ENCODE measurements at places on chromosomes 4 and X.

- DNase-seq: no peak
Measured at GRCh38 chrX:37425370-37425769, 76.2 kb downstream of the PRRG1 start.

DNA sequence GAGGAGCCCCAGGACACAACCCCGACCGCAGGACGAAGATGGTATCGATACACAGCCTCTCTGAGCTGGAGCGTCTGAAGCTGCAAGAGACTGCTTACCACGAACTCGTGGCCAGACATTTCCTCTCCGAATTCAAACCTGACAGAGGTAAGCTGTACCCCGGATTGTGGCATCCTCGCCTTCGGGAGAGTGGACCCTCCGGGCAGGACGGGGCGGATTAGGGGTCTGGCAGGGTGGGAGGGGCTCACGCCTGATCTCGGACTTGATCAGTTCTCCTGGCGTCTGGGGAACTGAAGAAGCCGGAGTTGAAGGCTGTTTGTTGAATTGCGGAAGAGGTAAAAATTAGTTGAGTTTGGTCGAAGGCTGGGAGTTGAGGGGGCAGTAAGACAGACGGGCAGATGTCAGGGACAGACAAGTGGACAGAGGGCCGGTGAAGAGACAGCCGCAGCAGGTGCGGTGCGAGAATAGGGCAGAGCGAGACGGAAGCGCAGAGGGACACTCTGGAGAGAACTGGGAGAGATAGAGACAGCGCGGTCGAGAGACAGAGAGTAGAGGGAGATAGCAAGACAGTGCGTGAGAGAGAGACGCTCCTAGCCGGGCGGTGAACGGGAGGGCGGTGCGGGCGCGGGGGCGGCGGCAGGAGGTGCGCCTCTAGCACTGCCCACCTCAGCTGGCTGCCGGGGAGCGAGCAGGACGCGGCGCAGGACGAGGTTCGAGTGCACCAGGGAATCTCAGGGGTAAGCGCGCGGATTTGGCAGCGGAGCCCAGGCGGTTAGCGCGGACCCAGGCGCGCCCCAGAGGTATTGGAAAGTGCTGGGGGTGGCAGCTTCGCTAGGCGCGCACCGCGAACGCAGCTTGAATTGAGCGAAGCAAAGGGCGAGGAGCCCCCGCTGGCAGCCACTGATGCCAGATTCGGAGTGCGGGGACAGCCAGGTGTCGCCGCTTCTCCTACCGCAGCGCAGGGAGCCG is 23.9 kb downstream of the ARHGAP36 start:
- no peak for DNase-seq

GRCh38 chrX:81875800-81876199 is 673.9 kb downstream of the SH3BGRL start:
- no peak for DNase-seq

DNA sequence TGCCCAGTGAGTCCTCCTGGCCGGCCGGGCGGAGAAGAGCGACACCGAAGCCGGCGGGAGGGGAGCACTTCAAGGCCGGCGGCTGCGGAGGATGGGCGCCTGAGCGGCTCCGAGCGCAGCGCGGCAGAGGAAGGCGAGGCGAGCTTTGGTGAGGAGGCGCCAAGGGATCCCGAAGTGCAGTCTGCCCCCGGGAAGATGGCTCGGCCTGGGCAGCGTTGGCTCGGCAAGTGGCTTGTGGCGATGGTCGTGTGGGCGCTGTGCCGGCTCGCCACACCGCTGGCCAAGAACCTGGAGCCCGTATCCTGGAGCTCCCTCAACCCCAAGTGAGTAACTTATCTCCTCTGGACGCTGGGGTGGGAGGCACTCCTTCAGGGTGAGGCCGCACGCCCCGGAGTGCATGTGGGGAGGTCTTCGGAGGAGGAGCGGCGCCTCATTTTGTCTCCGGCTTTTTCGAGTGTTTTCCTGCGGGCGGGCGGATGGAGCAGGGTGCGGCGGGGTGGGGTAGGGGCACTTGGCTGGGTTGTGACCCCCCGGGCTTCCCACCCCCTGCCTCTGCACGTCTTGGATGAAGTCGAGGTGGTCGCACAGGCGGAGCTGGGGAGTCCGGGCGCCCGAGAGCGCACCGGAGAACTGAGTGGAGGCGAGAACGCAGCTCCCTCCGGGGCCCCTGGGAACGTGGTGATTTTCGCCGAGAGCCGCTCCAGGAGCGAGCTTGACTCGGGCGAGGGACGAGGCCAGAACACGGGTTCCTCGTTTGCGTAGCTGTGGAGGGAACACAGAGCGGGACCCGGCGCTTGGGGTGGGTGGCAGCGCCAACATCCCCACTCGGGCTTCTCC is 979 bp downstream of the EFNB1 start:
- DNase-seq: peak; percentile 4

DNA sequence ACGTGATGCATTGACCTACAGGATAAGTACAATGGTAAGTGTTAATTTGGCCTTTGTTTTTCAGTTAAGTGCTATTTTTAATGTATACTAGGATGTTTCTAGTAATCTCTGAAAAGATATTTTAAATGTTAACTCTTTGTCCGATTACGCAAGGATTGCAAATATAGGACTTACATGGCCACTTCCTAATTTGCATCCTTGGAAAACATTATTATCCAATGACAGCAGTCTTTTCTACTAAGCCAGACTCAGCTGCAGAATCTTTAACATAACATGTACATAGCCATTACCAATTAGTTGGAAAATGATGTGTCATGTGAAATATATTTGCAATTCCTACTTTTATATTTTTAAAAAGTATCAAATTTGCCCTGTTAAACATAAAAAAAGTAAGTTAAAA is 124.7 kb downstream of the MID1 start:
- DNase-seq: no peak

GRCh38 chr4:88452912-88453311 is 4.0 kb upstream of the HERC5 start:
- DNase-seq: no peak

GRCh38 chrX:133544115-133544514 is 128.8 kb upstream of the GPC4 start:
- no peak for DNase-seq

- no peak for DNase-seq
Measured at GRCh38 chr4:126604268-126604867, 1028.4 kb upstream of the INTU start.

DNA sequence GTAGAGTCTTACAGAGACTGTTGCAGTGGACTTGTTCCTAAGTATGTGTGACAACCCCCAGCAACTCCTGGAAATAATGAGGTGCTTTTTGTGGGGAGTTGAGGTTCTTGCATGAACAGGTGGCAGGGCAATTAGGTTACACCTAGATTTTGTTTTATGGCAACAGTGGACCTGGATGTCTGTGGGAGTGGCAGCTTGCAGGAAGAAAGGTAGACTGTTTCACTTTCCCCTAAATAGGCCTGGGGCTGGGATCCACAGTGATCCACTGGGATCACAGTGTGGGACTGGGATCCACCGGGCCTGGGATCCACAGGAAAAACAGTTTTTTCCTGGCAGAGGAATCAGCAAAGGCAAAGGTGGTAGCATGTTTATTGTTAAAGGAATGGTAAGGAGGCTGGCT is 18.3 kb upstream of the USP9X start:
- DNase-seq: no peak

GRCh38 chrX:65757943-65758342 is 90.5 kb downstream of the MSN start:
- no peak for DNase-seq

GRCh38 chrX:11427453-11428071 is 134.3 kb downstream of the AMELX start:
- DNase-seq: no peak

- peak; percentile 24 for DNase-seq
Measured at GRCh38 chrX:40006106-40007017, 91.4 kb downstream of the BCOR start.

DNA sequence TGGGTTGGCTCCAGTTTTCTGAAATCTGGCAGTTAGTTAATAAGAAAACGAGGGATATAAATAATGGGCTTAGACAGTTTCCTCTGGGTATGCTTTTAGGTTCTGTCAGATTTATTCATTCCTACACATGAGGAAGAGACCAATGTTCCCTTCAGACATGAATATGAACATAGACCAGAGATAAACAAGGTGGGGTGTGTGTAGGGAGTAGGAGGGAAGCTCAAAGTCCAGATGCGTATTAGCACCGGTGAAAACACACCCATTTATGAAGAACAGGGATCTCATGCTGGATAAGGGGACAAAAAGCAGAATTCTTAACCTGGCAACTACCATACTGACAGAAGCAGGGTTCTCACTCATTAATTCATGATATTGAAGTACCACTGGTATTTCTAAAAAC is 223.0 kb downstream of the SOWAHB start:
- DNase-seq: no peak

- DNase-seq: no peak
Measured at GRCh38 chr4:2356123-2357069, 62.0 kb downstream of the ZFYVE28 start.

GRCh38 chrX:25020905-25021449 is 5.2 kb upstream of the ARX start:
- peak; percentile 15 for DNase-seq

GRCh38 chr4:156113138-156113765 is 159.6 kb upstream of the CTSO start:
- no peak for DNase-seq

GRCh38 chr4:5357870-5358269 is 306.6 kb downstream of the STK32B start:
- no peak for DNase-seq

DNA sequence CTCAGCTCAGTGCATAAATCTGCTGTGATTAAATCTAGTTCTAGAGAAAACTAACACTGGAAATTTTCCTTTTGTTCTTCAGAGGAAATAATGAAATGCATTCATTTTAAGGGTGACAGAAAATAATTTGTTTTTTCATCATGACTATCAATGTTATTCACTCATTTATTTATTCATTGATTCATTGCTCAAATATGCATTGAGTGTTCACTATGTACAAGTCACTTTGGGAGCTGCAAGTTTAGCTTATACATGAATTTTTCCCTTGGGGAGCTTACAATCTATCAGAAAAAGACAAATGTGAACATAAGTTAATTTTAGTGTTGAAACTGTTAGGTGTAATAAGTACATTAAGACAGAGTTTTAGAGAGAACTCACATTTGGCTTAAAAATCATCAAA is 897.8 kb downstream of the CENPC start:
- no peak for DNase-seq

GRCh38 chrX:115549008-115549407 is 12.0 kb upstream of the PLS3 start:
- DNase-seq: no peak

DNA sequence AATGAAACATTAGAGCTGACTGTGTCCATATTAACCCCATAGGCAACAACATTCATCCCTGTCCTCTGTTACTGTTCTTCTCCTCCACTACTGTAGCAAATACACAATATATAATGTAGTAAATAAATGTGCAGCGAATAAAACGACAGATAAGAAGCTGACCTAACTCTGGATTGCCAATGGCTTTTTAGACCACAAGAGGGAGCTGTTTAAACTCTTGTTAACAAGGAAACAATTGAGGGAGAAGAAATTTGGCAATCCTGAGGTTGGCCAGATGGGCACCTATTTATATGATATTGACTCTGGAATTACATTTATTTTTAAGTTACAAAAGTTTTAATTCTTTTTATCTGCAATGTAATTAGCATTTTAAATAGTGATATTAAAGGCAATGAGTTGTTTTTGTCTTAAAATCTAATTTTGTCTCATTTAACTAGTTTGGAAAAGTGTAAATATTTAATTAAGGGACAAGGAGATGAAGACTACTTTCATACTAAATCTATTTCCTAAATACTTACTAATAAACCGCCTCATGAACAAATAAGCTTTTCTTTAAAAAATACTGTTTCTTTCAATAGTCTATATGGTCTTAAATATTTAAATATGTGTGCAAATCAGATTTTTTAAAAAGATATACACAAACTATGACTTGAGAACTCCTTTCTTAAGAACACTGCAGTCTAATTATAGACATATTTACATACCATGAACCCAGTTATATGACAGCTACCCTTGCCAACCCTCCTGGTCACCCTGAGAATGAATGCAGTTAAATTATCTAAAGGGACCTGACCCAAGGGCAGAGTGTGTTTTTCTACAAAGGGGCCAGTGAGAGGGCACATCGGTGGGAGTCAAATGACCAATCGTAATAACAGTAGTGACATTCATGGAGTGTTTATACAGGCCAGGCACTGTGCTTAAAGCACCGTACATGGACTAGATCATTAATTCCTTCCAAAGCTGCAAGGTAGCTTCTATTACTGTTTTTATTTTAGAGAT is 52.9 kb upstream of the HPF1 start:
- peak; percentile 36 for DNase-seq

DNA sequence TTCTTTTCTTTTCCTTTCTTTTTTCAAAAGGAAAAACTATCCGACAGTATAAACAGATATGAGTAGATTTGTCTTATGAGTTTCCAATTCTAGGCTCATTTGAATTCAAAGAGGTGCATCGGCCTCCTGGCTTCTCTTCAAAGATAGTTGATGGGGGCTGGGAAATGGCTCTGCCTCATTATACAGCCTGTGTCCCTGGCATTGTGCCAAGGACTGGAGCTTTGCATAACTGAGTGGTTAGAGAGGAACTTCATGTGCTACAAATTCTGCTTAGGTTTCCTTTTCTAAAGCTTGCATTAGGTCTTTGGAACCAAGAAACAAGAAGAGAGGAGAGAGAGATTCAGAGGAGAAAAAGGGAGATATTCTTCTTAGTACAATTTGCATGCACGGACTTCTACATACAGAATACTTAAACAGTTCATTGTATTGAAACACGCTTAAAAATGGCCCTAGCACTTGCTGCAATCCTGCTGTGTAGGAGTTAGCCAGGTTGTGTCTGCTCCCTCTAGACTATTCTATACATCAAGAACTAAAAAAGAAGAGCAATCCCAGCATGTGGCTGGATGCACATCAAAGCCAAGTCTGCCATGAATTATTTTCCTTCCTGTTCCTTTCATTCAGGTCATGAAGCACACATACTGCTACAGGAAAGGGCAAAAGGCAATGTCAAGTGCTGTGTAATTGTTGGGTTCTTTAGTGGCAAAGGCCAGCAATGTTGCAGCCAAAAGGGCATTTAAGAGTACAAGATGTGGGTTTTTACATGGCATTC is 70.9 kb downstream of the INTS12 start:
- no peak for DNase-seq

GRCh38 chrX:48839686-48840085 is 4.3 kb upstream of the PCSK1N start:
- DNase-seq: no peak

- DNase-seq: no peak
Measured at GRCh38 chrX:16827225-16827624, 41.0 kb downstream of the TXLNG start.

DNA sequence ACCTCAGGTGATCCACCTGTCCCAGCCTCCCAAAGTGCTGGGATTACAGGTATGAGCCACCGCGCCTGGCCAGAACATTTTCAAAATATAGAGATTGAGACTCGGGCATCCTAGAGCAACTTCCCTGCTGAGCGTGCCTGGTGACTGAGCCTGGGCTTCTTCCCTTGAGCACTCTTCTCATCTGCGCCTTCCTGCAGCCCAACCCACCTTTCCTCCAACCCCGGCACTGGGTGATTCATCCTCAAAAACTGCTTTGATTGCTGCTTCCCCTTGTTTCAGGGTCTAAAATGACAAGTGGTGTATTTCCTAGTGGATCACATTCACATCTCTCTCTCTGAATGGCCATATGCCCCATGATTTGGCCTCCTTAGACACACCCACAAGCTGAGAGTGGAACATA is 37.8 kb downstream of the PHKA2 start:
- no peak for DNase-seq
